ENCODE measurements at places on chromosomes 3 and 15.

DNA sequence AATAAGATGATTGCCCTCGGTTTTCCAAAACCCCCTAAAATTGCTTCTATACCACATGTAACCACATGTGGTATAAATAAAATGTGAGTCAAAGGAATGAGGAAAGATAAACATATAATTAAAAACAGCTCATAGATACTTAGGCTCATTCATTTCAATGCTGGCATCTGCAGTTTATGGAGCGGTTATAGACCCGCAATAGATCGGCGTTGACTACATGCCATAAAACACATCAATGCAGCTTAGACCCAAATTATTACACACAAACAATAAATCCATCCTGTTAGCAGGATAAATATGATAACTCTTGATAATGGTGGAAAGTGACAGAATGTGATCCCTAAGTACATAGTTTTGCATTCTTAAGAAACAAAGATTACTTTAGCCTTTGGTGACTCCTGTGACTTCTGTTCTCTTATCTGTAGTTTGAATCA is 143.7 kb downstream of the NR2F2 start:
- no peak for DNase-seq

- no peak for DNase-seq
Measured at GRCh38 chr3:30294241-30294667, 312.1 kb upstream of the TGFBR2 start.

GRCh38 chr15:34610354-34610753 is 26.9 kb upstream of the GOLGA8B start:
- no peak for DNase-seq

DNA sequence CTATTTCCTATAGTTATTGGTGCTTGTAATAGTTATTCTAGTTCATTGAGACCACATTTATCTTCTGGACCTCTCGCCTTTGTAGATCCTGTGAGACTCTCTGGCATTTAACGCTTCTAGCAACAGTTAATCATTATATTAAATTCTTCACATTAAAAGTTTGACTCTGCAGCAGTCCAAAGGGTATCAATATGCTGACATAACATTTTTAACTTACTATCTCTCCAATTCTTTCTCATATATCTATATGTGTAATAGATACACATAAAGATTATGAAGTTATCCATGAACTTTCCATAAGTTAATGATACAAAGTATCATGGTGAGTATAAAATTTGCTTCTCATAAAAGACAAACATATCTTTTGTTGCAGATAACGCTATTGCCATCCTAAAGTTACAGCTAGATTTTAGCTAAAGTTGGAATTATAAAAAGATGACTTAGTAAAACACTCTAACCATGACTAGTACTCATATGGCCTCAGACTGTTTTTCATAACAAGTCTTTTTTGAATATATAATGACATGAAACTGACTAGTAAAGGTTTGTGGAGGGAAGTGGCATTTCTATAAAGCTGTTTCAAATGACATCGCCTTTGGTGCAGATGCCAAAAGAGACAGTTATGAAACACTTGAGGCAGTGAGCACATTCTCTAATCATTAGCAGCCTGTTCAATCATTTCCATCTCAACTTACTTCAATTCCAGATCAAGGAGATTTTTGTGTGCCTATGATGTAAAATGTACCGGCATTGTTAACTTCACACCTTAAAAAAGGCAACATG is 379.3 kb upstream of the CBLB start:
- no peak for DNase-seq

GRCh38 chr3:71582036-71582611 is 1.4 kb downstream of the FOXP1 start:
- DNase-seq, result peak; percentile 35

DNA sequence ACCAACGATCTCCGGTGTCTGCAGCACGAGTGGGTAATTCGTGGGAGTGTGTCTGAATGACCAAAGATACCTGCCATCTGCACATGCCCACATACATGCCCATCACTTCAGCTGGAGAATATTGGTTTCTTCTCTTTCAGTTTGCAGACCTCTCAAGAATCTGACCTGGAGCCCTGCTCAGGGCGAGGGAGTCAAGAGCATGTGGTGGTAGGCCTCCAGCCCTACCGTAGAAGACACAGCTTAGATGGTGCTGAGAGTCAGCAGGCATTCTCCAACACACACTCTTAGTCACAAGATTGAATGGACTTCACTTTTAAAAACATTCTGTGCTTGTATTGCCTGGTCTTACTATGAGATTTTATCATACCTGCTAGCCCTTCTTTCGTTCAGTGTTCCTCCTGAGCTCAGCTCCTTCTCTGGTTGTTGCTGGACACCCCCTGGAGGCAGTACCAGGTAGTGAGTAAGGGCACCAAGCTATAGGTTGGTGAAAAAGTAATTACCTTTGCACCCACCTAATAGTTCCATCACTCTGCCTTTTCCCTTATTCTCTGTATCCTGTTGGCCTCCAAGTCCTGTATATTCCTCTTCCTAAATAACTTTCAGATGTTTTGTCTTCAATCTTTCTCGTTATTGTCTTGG is 252.0 kb downstream of the CACNA2D3 start:
- no peak for DNase-seq

- no peak for DNase-seq
Measured at GRCh38 chr3:141091426-141091825, 40.3 kb downstream of the SPSB4 start.

GRCh38 chr15:65935391-65935790 is 66.1 kb downstream of the RAB11A start:
- DNase-seq, result no peak

DNA sequence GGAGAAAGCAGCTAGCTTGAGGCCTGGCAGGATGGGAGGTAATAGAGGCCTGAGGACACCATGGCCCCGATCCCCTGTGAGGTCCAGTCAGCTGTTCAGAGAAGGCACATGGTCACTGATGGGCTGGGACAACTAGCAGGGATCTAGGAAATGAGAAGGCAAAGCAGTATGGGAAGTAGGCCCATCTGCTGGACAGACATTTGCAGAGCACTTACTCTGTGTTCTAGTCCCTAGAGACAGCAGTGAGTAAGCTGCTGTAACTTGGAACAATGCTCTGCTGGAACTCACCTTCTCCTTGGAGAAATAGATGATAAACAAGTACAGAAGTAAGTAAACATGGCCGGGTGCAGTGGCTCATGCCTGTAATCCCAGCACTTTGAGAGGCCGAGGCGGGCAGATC is 7.1 kb downstream of the ECE2 start:
- DNase-seq, result no peak

DNA sequence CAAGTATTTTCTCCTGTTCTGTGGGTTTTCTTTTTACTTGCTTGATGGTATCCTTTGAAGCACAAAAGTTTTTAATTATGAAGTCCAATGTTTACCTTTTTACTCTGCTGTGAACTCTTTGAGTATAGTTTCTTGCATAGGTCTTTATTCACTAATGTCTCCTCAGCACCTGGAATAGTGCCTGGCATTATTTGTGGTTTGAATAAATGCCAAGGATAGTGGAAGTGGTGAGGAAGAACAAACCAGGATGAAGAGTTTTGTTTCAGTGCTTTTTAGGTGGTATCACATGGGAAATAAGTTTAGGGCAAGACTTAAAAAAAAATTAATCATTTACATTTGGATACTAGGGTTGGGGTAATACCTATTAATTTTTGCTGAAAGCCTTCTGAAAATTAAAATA is 25.7 kb downstream of the GPD1L start:
- no peak for DNase-seq

DNA sequence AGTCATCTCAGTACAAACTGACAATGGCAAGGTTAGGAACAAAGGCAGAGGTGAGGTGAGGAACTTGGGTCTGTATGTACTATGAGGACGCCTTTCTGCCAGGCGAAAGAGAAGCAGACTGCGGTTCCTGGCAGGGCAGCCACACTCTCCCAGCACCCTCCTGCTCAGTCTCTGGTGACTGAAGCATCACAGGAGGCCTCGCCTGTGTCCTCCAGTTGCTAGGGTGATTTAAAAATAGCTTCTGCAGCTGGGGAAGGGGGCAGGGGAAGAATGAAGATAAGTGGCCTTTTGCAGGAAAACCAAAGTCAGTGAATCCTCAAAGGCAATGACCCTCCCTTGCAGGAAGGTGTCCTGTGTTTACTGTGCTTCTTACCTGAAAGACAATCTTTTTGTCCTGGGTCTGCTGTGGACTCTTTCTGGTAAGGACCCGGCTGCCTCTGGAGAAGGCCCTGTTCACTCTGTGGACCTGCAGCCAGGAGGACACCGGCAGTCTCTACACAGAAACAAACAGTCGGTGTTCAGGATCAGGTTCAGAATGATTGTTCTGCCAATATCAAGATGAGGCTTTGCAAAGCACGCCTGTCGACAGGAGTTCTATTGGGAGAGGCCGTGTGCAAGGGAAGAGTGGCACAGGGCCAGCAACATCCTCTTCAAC is 65.7 kb upstream of the DGKG start:
- no peak for DNase-seq

DNA sequence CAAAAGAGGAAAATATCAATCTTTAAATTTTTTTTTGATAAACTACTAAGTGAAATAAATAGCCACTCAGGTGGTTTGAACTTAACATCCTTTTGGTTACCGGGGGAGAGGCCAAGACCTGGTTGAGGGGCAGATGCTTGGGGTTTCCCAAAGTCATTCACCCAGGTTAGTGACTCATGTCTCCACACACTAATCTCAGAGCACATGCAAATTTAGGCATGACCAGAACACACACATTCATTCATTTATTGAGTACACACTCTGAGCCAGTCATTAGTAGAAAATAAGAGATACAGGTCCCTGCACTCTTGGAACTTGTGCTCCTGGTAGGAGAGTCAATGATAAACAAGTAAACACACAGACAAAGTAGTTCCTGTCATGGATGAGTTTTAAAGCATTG is 7.3 kb downstream of the ILDR1 start:
- no peak for DNase-seq

GRCh38 chr3:148729476-148730055 is 31.9 kb downstream of the AGTR1 start:
- no peak for DNase-seq

DNA sequence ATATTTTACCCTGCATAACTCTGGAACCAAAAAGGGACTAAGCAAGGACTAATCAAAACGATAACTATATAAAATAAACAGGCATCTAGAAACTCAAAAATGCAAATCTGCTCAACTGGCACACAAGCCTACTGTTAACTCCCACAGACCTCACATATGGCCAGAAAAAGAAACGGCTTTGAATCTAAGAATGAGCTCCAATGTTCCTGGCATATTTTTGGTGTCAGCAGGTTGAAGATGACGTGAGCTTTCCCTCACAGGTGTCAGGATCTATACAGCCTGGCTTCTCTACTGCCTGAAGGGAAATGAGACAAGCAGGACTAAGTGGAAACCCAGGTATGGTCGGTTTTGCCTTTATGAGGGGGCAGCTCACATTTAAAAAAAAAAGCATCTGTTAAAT is 120.1 kb upstream of the SPATA12 start:
- DNase-seq, result no peak

GRCh38 chr15:84750583-84751092 is 2.2 kb downstream of the ZNF592 start:
- DNase-seq, result no peak

GRCh38 chr3:81378552-81379293 is 382.7 kb downstream of the GBE1 start:
- DNase-seq, result no peak

DNA sequence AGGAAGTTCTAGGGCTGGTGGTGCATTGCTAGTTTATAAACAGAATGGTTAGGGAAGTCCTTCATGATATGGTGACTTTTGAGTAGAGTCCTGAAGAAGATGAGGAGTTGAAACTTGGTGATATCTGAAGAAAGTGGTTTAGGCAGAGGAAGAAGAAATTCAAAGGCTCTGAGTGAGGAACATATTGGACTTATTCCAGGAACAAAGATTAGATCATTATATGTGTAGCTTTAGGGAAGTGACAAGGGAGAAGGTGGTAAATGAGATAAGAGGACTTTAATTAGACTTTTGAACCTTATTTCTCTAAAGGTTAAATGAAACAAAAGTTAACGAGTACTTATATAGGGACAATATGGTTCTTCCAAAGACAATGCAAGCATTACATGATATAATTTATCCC is 286.7 kb downstream of the DOCK3 start:
- no peak for DNase-seq

- no peak for DNase-seq
Measured at GRCh38 chr3:50442945-50443579, 60.4 kb downstream of the CACNA2D2 start.

DNA sequence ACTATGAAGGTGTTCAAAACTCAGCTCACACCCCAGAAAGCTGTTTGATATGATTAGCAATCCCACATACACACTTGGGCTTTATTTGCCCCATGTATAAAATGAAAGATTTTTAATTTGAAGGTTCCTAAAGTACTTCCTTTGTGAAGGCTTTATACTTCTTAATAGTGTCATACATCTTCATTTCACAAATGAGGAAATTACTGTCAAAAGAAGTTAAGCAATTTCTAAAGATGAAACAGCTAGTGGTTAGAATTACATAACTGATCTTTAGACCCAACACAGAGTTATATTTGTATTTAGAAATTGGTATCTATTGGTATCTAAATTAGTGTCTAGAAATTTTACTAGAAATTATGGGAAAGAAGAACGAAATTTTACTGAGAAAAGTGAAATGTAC is 7.1 kb downstream of the CD200R1 start:
- DNase-seq, result no peak

DNA sequence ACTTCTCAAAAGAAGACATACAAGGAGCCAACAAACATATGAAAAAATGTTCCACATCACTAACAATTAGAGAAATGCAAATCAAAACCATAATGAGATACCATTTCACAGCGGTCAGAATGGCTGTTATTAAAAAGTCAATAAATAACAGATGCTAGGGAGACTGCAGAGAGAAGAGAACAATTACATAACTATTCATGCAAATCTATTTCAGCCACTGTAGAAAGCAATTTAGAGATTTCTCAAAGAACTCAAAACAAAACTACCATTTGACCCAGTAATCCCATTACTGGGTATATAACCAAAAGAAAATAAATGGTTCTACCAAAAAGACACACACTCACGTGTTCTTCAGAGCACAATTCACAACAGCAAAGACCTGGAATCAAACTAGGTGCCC is 116.3 kb downstream of the VPS13C start:
- no peak for DNase-seq

DNA sequence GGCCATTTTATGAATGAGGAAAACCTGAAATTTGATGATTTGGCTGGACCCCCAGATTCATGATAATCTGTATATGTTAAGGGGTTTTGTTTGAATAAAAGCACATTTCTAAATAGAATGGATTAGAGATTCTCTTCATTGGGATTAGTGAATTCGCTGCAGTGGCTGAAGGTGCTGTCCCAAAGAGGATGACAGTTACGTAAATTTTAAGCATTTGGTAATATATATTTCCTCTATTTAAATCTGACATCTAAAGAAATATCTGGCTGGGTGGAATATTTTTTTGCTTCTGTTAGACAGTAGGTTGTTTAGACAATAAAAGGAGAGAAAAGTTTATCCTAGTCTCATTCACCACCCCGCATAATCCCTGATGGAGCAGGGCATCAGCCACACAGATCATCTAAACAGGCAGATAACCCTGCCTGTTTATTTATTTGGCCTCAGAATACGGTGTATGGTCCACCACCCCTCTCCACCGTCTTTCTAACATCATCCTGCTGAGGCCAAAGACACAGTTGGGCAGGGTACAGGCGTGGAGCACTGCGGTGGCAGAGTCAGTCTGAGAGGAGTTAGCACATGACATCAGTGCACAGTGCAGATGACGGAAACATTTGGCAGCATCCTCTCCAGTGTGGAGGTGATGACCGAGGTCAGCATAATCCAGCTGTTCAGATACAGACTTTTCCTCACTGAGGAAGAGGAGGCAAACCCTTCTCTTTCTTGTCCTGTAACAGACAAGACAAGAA is 20.4 kb upstream of the NFKBIZ start:
- DNase-seq, result no peak

- DNase-seq, result no peak
Measured at GRCh38 chr3:126501736-126502135, 15.8 kb downstream of the UROC1 start.

- DNase-seq, result no peak
Measured at GRCh38 chr3:61794341-61794740, 233.0 kb downstream of the PTPRG start.
